Left lobe of liver (tissue), 2 donors: ENCODE measurements at places on chromosomes 12 and 14. TPM values are rescaled to one million over a fixed set of nuclear protein-coding genes. Genes with fewer than 3 reads are reported as not detected.

The PRKAG1 gene
- total RNA-seq: 27.7 TPM

The SMCO2 gene
- not detected for total RNA-seq

The CELA1 gene
- total RNA-seq: not detected

The NID2 gene
- total RNA-seq: 2.6 TPM

The SMCO3 gene
- total RNA-seq: 0.53 TPM

The HVCN1 gene
- total RNA-seq: 1.5 TPM

The ANO4 gene
- total RNA-seq: 0.35 TPM

The KRT71 gene
- total RNA-seq: not detected

The CLEC14A gene
- total RNA-seq: 5.7 TPM

The LPAR5 gene
- total RNA-seq: 0.88 TPM

The MIPOL1 gene
- 2.8 TPM for total RNA-seq

The KRT72 gene
- total RNA-seq: not detected
